ENCODE measurements at places on chromosomes 1 and 21.
A peak's percentile ranks its signal among the peaks of the same experiment; 100 is the strongest.

DNA sequence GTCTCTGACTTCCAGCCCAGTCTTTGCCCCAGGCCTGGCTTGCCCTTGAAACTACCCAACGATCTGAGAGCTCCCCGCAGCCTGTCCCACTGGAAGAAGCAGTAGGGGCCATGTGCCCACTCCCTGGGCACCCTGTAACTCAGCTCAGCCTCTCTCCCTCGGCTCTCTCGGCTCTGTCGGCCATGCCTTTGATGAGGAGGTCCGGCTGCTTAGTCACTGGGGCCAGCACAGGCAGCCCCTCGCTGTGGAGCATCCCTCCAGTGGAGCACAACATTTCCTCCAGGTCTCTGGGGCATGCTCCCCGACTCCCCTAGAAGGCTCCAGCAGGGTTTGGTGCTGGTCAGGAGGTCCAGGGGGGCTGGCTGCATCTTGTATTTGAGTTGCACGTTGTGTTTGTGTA is 83.3 kb upstream of the DISP3 start:
- no peak for DNase-seq

DNA sequence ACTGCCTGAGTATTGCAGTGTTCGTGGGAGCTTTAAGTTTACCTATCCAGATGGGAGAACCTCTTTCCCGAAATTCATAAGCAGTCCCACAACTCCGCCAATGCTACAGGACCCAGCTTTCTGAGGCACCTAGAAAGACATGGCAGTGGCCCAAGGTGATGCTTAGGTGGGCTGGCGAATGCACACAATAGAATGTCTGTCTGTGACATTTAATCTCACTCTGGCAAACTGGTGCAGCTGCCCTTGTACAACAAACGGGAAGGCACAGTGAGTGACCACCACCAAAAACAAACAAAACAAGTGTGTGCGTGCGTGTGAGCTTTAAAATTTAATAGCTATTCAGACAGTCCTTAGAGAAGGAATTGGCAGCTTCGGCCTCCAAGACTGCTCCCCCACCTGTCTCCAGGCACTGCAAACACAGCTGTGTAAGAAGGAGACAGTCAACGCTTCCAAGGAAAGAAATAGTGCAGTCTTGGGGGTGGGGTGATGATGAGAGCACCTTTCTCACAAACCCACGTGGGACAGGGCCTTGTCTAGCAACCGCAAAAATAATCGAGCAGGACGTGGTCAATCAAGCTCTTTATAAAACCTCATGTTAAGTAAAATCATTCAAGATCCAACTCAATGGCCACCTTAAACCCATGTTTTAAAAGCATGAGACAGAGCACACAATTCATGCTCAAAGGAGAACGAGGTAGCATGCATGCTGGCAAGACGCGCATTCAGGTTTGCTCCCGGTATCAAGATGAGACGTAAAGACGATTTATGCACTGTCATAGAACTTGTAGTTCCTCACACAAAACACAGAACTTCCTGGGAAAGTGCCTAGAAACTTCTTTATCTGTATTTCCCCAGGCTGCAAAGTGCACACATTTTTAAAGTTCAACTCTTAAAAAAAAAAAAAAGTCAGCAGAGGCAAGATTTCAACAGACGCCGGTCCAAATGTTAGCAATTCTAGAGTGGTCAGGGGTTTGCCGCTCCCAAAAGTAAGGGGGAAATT is 84.1 kb downstream of the TM2D1 start:
- DNase-seq = no peak

DNA sequence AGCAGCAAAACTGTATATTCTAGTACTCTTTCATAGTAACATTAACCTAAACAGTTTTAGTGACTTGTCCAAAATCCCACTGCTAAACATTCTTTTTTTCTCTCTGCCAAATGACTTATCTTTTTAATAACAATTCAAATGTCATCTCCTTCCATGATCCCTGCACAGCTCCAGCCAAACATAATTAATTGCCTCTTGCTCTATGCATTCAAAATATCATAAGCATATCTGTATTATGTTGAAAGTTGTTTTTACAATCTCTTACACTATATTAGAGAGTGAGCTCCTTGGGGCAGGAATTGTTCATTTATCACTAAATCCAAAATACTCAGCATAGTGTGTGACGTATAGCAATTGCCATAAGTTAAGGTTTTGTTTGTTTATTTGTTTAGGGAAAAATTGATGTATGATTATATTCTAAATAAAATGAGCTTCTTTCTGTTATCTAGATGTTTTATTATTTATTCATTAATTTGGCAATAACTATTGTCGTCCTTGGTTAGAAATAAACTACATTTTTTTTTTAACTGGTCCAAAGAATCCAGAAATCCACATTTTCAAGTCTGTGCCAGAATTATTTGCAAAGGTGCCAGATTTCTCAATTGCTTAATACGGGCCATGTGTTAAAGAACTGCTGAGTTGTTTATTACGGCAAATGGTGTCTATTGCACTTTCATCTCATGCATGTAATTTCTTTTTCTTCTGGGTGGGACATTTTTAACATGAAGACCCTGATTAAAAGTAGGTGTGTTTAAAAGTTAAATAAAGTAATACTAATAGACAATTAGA is 577.2 kb upstream of the ZRANB2 start:
- DNase-seq = no peak

DNA sequence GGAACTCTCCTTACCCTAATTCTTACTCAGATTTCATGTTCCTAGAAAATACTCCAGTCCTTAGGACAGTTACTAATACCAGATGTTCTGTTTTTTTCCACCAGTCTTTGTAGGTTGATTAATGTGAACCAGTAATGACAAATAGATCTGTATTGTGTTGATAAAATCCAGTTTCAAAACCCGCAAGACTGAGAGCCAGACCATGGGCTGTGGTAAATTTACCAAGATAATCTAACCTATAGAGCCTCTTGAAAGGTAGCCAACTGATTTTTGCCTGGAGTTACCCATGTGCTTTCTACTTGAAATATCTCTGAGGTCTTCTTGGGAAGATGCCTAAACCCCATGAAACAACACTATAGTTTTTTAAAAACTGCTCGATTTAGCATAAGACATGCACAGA is 46.5 kb upstream of the CDC7 start:
- no peak for DNase-seq

DNA sequence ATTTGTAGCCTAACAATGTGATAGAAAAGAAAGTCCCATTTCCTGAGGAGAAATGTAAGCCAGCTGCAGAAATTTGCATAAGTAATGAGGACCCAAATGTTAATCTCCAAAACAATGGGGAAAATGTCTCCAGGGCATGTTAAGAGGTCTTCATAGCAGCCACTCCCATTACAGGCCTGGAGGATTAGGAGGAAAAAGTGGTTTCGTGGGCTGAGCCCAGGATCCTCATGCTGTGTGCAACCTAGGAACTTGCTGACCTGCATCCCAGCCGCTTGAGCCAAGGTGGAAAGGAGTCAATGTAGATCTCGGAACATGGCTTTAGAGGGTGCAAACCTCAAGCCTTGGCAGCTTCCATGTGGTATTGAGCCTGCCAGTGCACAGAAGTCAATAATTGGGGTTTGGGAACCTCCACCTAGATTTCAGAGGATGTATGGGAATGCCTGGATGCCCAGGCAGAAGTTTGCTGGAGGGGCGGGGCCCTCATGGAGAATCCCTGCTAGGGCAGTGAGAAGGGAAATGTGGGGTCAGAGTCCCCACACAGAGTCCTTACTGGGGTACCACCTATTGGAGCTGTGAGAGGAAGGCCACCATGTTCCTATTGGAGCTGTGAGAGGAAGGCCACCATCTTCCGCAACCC is 14.2 kb upstream of the F13B start:
- DNase-seq = no peak

- no peak for DNase-seq
Measured at GRCh38 chr21:38351176-38351959, 94.6 kb downstream of the KCNJ15 start.

- peak; percentile 38 for DNase-seq
Measured at GRCh38 chr1:43545695-43546387, 15.2 kb downstream of the PTPRF start.

DNA sequence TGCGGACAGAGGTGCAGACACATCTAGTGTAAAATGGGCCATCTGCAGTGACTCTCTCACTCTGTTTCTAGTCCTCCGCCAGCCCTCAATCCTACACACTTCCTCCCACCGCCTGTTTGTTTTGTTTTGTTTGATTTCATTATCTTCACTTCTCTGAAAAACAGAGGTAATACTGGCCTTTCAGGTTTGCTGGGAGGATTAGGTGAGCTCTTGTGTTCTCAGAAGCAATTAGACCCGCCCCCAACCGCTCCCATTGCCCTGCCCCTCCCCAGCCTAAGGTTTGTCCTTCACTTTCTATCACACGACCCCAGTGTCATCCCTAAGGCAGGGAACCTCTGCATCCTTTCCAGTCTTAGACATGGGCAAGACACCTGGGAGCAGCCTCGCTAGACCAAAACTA is 43.2 kb upstream of the TACSTD2 start:
- no peak for DNase-seq

DNA sequence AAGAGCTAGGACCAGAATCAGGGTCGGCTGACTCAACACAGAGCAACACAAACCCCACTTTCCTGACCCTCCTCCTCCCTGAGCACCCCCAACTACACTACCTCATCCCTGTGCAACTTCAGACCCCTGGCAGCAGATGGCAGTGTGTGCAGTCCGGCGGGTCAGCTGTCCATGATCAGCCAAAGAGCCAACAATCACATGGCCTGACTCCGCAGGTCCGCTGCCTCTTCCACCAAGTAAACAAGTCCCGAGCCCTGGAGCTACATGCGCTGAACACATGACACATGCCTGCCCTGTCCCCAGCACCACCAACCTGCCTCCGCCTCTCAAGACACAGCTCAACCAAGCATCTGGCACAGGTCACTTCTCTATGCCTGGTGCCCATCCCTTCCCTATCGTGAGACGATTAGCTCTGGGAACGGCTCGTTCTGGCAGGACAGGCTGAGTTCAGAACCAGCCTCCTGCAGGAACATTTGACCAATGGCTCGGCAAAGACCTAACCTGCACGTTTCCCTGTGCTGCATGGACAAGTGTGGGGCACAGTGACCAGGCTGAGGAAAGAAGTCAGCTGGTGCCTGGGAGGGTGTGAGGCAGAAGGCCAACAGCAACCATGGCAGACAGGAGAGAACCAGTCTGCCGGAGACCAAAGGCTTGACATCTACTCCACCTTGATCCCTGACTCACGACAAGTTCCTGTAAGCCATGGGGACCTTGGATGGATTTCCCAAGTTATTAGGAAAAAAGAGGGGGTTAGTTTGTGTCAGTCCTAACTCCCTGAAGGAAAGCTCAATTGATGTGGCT is 60.3 kb downstream of the CD46 start:
- DNase-seq = no peak

- DNase-seq = no peak
Measured at GRCh38 chr1:11281518-11282331, 8.7 kb downstream of the UBIAD1 start.

DNA sequence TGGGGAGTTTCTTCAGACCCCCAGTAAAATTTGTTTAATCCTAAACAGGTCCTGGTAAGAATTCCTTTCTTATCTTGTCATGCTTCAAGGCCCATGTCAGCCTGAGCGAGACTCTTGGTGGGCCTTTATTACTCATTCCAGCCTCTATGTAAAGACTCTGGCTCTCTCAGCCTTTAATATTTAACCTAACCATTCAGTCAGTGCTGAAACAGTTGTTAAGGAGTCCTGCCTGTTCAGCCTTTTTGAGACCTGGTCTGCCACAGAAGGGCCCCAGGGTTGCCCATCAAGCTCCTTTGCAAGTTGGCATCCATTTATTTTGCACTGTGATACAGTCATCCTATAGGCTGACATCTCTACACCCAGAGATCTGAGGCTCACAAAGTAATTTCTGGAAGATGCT is 107.7 kb upstream of the VANGL1 start:
- DNase-seq = no peak

DNA sequence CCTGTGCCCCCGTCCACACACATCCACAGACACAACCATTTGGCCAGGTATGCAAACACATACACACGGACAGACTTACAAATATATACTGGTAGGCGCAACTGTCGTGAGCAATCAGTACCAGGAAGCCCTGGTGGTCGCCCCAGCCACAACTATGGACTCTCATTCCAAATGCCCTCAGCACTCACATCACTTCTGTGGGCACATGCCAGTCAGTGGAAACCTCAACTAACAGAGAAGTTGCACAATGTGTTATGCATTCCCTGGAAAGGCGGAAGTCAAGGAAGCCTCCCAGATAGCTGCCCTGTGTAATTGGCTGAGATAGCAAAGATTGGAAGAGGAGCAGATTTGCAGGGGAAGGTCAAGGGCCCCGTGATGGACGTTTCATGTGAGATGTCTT is 1.4 kb upstream of the HEYL start:
- DNase-seq = no peak

DNA sequence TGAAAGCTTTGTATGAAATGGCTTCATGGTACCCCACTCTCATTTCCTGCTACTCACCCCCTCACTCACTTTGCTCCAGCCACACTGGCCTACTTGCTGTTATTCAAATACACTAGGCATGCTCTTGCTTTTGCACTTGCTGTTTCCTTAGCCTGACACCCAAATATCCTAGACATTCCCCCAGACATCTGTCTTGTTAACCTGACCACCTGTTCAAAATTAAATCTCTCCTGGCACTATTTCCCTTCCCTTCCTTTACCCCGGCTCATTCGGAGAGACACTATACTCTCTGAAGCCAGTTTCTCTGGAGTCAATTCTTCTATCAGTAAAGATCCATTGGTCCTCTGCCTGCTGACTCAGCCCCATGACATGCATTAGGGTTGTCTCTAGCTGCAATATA is 306.0 kb upstream of the SGIP1 start:
- DNase-seq = peak; percentile 57

DNA sequence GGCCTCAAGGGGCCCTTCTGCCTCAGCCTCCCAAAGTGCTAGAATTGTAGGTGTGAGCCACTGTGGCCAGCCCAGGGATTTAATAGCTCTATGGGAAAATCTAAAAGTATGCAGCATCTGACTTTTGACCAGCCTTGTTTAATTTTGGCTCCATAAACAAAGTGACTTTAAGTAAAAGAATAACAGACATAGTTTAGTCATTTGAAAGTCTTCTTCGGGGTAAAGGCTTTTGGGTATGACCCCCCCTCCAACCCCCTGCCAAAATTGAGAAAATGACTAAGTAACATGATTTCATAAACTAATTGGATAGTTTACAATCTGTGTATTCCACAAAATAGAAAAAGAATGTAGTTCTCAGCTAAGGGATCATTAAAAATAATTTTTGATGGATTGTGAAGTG is 17.0 kb downstream of the GPBP1L1 start:
- DNase-seq = no peak

DNA sequence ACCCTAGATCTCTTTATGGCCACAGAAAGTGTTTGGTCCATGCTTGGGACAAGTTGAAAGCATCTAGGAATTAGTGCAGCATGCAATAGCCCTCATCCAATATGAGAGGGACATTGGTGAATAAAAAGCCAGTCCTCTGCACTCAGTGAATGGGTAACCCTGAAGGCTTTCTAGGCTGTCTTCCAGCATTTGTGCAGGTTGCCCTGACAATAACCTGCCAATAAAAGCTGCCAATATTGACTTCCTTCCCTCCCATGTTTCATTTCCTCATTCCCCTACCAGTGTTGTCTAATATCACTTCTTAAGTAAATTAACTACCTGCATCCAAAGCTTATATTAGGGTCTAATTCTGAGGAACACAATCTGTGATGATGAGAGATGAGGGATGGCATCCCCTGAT is 563.6 kb upstream of the NEGR1 start:
- DNase-seq = no peak

Data from NCI-H524 (cell line).